Omental fat pad (tissue), 4 donors: ENCODE measurements at places on chromosomes 11 and 22. TPM values are rescaled to one million over a fixed set of nuclear protein-coding genes. Genes with fewer than 3 reads are reported as not detected.

DNA sequence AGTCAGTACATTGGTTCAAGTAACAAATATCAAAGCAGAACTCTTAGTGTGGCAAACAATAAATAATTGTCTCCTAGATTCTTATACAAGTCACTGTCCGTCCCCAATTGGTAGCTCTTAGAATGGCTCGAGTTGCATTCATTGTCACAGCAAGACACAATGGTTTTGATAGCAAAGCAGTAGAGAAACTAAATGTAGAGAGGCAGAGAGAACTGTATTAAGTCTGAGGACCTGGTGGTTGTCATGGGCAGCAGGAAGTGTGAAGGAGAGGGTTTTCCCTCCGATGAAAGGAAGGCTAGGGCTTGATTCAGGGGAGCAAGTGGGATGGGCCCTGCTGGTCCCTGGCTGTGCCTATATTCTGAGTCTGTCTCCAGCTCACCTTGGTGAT is 36.6 kb downstream of the RCOR2 start:
- DNase-seq: no peak

- no peak for DNase-seq
Measured at GRCh38 chr11:93529707-93530467, 13.3 kb downstream of the SMCO4 start.

GRCh38 chr22:46464701-46465344 is 72.6 kb downstream of the CELSR1 start:
- no peak for DNase-seq

GDPD4 gene
- not detected for total RNA-seq

RPS19BP1 gene
- total RNA-seq: 149 TPM
